AG08395 (cell line): ENCODE measurements at places on chromosomes 6 and 20.

- DNase-seq, result peak; percentile 18
Observed at GRCh38 chr20:2688041-2688591, 4.5 kb upstream of the EBF4 start.

DNA sequence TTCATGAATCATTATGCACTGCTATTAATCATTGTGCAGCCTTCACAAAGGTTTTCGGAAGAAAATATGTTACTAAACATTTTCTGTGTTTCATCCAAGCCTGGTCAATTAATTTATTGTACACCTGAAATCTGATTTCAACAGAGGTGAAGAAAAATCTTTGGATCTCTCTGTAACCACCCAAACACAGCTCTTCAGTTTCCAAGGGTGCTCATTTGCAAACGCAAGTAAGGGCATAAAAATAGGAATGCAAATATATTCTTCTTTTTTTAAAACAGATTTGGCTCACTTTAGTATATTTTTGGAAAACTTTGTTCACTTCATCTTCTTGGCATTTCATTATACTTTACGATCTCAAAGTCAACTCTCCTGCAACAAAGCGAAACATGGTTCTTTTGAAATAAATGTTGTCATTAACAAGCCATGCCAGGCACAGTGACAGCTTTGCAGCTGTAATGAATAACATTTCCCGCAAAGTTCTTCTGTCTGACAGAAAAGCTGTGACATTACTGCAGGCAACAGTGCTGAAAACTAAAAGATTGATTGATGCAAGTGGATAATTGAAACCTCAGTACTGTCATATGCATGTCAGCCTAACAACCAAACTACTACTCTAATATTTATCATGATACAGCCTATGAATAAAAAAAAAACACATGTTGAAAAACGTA, 348.3 kb downstream of the FRK start:
- no peak for DNase-seq

DNA sequence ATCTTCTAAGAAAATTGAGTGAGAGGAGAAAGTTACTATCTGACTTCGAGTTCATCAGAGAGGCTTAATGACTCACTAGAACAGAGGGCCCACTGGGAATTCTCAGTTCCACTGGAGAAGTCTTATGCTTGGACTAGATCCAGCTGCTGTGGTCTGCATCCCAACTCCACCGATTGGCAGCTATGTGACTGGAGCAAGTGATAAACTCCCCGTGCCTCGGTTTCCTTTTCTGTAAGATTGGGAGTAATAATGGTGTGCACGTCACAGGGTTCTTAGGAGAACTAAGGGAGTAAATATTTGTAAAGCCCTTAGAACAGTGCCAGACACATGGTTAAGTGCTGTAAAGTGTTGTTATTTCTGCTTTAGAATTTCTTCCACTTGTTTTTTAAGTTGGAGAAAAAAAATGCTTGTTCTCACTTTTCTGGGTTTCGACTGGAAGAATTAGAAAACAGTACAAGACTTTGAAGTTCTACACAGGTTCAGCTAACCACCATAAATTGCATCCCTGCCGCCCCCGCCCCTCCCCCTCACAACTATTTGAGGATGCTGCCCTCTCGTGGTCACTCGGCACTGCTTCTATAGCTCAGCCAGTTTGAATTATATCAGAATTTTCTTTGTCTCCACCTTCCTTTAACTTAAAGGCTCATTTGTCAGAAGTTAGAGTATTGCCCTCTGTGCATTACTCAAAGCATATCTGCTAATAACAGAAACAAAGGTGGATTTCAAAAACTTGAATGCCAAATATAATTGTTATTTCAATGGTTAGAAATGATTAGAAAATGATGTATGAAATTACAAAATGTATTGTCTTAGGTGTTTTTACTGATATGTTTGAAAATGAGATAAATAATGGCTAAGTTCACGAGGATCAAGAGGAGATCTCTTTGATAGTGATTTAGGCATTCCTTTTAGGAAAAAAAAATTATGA, 95.0 kb upstream of the IFNGR1 start:
- peak; percentile 58 for DNase-seq

DNA sequence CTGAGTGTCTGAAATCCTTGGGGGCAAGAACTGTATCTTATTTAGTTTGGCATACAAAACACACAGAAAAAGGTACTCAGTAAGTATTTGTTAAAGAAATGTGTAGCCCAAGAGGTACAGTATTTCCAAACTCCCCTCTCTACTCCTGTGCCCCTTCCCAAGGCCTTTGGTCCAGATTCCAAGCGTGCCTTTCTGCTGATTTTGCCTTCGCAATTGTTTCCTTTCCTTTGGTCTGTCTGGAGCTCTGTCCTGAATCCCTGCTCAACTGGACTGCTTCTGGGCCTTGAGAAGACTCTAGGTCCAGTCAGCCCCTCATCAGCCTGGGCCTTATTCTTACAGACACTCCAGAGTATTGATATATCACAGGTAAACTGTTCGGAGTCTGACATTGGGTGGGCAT, 122.2 kb upstream of the SYNCRIP start:
- no peak for DNase-seq

- DNase-seq, result peak; percentile 50
Observed at GRCh38 chr20:59047938-59048680, 5.5 kb upstream of the PRELID3B start.
